ENCODE measurements at places on chromosomes 12 and 14. TPM values are rescaled to one million over a fixed set of nuclear protein-coding genes. Genes with fewer than 3 reads are reported as not detected.

The KIF26A gene
- total RNA-seq, result 0.28 TPM

The TMEM30B gene
- total RNA-seq, result 2.1 TPM

The MYO1H gene
- total RNA-seq, result not detected

The FLVCR2 gene
- total RNA-seq, result 3.2 TPM

The MUCL1 gene
- total RNA-seq, result not detected

DNA sequence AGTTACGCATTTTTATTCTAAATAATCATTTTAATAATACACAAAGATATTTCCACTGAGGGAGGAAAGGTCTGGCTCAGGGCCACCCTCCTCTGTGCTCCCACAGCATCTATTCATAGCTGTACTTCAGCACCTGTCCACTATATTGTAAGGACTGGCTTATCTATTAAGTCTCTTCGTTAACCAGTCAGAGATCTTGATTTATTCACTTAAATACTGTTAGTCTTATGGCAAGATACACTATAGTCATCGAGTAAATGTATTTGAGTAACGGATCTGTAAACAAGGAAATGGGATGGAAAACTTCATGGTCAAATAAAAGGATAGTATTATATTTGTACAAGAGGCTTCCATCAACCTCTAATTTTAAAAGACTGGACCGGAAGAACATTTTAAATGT is 54.6 kb downstream of the SPTLC2 start:
- no peak for DNase-seq
- H3K4me3 ChIP-seq, result no peak overlapping the region
- H3K36me3 ChIP-seq, result peaks cover 19% of the 10 kb centered on the region

DNA sequence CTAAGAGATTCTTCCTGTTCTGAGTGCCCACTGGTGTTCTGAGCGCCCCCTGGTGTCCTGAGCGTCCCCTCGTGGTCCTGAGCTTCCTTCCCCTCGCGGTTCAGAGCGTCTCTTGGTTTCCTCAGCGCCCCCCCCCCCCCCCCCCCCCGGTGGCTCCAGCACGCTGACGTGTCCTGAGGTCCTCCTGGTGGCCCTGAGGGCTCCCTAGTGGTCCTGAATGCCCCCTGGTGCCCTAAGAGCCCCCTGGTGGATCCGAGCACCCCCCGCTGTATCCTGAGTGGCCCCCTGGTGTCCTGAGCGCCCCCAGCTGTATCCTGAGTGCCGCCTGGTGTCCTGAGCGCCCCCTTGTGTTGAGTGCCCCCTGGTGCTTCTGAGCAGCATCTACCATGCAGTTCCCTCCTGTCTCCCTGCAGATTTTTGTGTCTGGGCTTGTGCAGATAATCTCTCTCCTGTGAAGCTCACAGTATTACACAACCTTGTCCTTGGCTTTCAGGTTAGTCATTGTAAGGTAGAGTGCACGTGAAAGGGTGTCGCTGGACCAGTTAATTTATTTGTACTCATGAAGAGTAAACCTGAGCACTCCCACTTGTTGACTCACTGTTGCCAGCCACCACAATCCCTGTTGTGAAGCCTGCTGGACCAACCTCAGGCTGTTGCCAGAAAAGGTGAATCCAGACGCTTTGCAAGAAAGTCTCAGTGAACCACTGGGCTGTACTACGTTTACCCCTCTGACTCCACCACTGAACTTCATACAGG is 1168.4 kb downstream of the TMEM121 start:
- H3K4me3 ChIP-seq, result peak overlapping the region; percentile 64
- H3K4me1 ChIP-seq, result peaks cover 29% of the 10 kb centered on the region
- H3K27me3 ChIP-seq, result peaks cover 2% of the 10 kb centered on the region
- H3K36me3 ChIP-seq, result no peaks in the 10 kb centered on the region

DNA sequence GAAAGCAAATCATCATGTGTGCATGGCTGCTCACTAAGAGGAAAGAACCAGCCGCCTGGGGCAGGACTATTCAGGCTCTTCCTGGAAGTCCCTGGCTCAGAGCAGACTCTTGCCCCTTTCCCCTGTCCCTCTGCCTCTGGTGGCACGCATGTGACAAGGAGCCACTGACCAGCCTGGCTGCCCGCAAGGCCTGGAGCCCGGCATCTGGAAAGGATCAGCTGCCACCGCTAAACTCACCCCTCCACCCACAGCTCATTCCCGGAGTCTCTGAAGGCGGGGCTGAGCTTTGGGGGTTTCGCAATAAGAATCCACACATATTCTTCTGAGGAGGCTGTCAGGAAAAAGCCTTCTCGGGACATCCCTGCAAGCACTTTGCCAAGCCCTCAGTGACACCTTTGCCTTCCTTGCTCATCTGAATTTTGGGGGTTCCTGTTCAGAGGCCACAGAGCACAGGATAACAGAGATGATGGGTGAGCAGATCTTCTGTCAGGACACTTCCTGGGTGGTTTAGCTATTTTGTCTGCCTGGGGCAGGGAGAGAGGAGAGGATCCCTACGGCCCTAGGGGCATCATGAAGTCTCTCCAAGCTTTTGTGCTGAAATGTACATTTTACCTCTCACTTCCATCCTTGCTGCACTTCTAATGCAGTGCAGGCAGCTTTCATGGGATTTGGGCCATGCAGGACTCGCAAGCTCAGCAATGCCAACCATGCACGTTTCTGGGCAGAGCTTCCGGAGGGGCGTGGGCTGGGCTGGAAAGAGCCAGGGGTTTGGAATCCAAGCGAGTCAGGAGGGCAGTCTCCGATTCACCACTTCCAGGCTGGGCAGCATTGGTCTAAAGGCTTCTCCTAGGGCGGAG is 124.8 kb upstream of the MAP1LC3B2 start:
- H3K4me1 ChIP-seq, result peaks cover 5% of the 10 kb centered on the region
- no peaks in the 10 kb centered on the region for H3K36me3 ChIP-seq
- no peaks in the 10 kb centered on the region for H3K27me3 ChIP-seq
- H3K27ac ChIP-seq, result no peak overlapping the region

- peaks cover 34% of the 10 kb centered on the region for H3K36me3 ChIP-seq
- no peak overlapping the region for H3K4me3 ChIP-seq
- DNase-seq, result no peak
- H3K27ac ChIP-seq, result no peak overlapping the region
- H3K27me3 ChIP-seq, result no peaks in the 10 kb centered on the region
Observed at GRCh38 chr14:96852823-96853422, 55.7 kb downstream of the VRK1 start.

GRCh38 chr14:96676166-96676565 is 121.0 kb upstream of the VRK1 start:
- peaks cover 20% of the 10 kb centered on the region for H3K27me3 ChIP-seq
- H3K4me1 ChIP-seq, result no peaks in the 10 kb centered on the region
- no peaks in the 10 kb centered on the region for H3K36me3 ChIP-seq
- H3K4me3 ChIP-seq, result no peak overlapping the region
- DNase-seq, result no peak
- H3K27ac ChIP-seq, result no peak overlapping the region

DNA sequence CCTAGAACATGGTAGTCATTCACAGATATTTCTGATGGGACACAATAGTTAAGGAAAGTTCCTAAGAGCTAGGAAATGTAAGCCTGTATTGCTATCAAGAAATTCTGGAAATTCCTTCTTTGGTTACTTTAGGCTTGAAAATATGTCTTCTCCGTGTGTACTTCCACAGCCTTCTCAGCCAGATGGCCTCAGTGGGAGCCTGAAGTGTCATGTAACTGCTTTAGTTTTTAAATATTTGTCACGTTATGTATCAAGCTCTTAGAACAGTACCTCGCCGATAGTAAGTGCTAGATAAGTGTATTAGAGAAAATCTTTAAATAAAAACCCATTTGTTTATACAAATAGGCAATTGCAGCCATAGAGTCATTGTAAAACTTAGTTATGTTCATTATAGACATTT is 95.6 kb downstream of the DERA start:
- no peak overlapping the region for H3K4me3 ChIP-seq
- H3K4me1 ChIP-seq, result no peaks in the 10 kb centered on the region
- no peak overlapping the region for H3K27ac ChIP-seq
- DNase-seq, result no peak

DNA sequence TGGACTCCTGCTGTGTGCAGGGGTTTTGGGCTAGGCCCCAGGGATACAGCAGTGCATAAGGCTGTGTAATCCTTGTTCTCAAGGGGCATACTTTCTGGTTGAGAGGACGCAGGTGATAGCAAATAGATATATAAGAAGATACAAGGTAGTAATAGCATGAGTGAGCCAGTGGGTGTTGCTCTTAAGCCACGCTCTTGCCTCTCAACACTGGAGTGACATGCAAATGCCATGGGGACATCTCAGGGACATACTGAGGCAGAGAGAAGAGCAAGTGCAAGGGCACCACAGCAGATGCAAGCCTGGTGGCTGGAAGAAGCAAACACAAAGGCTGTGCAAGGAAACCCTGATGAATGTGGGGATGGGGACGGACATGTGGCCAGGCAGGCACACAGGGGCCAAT is 223.3 kb downstream of the CHST11 start:
- peaks cover 51% of the 10 kb centered on the region for H3K4me1 ChIP-seq
- H3K36me3 ChIP-seq, result no peaks in the 10 kb centered on the region
- H3K27ac ChIP-seq, result peak overlapping the region; percentile 69
- H3K27me3 ChIP-seq, result no peaks in the 10 kb centered on the region

DNA sequence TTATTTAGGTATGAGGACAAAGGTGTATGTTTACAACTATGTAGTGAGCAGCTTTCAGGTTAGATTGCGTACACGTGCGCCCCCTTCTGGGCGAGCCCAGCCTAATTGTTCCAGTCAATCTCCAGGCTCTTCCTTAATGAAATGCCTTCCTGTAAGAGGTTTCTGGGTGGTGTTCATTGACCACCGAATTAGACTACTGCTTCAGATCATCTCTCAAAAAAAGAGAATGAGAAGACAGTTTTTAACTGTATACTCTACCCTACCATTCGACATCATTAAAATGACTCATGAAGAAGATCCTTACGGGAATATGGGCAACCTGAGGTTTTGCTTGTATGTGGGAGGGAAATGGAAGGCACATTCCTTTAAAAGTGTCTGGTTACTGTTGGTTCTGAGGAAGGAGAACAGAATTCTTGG is 2.1 kb downstream of the LUM start:
- no peaks in the 10 kb centered on the region for H3K36me3 ChIP-seq
- H3K4me1 ChIP-seq, result no peaks in the 10 kb centered on the region
- H3K4me3 ChIP-seq, result no peak overlapping the region
- DNase-seq, result peak; percentile 79
- H3K27ac ChIP-seq, result no peak overlapping the region

DNA sequence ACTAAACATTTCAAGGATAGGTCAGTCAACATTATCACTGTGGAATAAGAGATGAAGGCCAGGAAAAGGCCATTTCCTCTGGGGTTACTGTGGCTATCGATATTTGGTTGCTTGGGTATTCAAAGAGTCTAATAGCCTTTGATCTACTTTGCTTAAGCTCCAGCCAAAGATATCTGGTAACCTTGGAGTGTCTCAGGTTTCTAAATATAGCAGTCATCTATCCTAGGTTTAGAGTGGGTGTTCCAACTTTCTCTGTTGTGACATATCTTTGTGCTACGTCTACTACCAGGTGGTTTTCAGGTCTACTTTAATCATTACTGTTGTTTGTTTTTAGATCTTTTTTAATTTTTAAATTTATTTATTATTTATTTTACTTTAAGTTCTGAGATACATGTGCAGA is 42.4 kb downstream of the RDH12 start:
- H3K36me3 ChIP-seq, result peaks cover 18% of the 10 kb centered on the region

DNA sequence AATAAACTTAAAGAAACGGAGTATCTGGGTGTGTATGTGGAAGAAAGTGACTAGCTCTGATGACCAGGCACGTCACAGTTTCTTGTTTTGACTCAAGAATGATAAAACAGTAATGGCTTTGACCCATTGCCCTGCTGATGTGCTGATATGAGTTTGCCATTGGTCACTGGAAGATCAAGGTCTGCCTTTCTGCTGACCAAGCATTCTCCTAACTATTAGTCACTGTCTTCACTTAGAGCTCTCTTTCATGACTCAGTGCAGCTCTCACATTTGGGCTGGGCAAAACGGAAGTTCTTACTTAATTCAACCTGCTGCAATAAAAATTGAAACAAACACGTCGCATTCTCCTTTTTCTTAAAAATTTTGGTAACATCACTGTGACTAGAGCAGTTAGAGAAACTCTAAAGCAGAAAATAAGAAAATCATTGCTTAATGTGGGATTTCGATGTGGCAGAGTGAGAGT is 366.7 kb downstream of the BTG1 start:
- no peaks in the 10 kb centered on the region for H3K36me3 ChIP-seq
- H3K4me3 ChIP-seq, result peak overlapping the region; percentile 46
- H3K4me1 ChIP-seq, result peaks cover 42% of the 10 kb centered on the region
- peak; percentile 63 for DNase-seq
- H3K27ac ChIP-seq, result peak overlapping the region; percentile 81

DNA sequence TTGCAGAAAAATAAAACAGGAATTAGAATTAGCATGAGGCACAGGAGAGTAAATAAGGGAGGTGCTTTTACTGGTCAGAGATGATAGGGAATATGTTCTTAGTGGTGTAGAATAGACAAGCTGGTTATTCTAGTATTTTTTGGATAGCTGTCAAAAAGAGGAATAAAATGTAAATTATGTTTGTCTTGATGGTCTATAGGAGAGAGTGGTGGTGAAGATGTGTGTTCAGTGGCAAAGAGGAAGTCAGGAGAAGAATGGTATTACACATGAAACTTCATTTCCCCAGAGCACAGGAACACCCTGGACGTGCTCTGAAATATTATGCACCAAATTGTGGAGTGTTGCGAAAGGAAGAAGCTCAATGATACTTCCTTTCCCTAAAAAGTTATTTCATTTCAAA is 27.8 kb downstream of the MUCL1 start:
- H3K4me3 ChIP-seq, result no peak overlapping the region
- peaks cover 16% of the 10 kb centered on the region for H3K27me3 ChIP-seq
- peaks cover 11% of the 10 kb centered on the region for H3K4me1 ChIP-seq
- no peak for DNase-seq
- H3K36me3 ChIP-seq, result no peaks in the 10 kb centered on the region
- no peak overlapping the region for H3K27ac ChIP-seq

GRCh38 chr14:80545935-80546854 is 334.9 kb upstream of the DIO2 start:
- no peaks in the 10 kb centered on the region for H3K4me1 ChIP-seq
- peaks cover 1% of the 10 kb centered on the region for H3K36me3 ChIP-seq
- DNase-seq, result no peak
- no peaks in the 10 kb centered on the region for H3K27me3 ChIP-seq

GRCh38 chr14:79093531-79093930 is 923.4 kb downstream of the NRXN3 start:
- H3K36me3 ChIP-seq, result no peaks in the 10 kb centered on the region
- no peak overlapping the region for H3K27ac ChIP-seq
- no peaks in the 10 kb centered on the region for H3K27me3 ChIP-seq
- no peaks in the 10 kb centered on the region for H3K4me1 ChIP-seq
- no peak overlapping the region for H3K4me3 ChIP-seq
- no peak for DNase-seq

- DNase-seq, result no peak
- no peak overlapping the region for H3K4me3 ChIP-seq
- no peak overlapping the region for H3K27ac ChIP-seq
Observed at GRCh38 chr14:85534458-85535293, 4.7 kb downstream of the FLRT2 start.

DNA sequence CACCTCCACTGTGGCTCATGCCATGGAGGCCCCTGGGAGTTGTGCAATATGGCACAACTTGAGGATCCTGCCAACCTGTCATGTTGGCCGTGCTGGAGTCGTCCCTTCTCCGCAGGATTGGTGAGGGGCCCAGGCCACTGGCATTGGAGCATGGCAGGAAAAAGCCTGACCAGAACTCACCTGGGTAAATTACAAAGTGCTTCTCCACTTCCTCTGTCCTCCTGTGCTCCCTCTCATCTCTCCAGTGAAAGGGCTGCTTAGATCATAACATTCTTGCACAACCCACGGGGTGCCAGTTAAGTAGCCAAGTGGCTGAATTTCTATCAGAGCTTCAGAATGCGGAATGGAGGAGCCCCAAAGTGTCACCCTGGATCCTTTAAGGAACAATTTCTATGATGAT is 381.0 kb downstream of the DPF3 start:
- peaks cover 14% of the 10 kb centered on the region for H3K4me1 ChIP-seq
- H3K27ac ChIP-seq, result no peak overlapping the region
- H3K36me3 ChIP-seq, result no peaks in the 10 kb centered on the region
- H3K4me3 ChIP-seq, result no peak overlapping the region
- no peaks in the 10 kb centered on the region for H3K27me3 ChIP-seq
- DNase-seq, result no peak

Data from activated CD4-positive, alpha-beta T cell treated with anti-CD3 and anti-CD28 coated beads for 36 hours (primary cell).